ENCODE measurements at places on chromosomes 3 and 15. TPM values are rescaled to one million over a fixed set of nuclear protein-coding genes. Genes with fewer than 3 reads are reported as not detected.

DNA sequence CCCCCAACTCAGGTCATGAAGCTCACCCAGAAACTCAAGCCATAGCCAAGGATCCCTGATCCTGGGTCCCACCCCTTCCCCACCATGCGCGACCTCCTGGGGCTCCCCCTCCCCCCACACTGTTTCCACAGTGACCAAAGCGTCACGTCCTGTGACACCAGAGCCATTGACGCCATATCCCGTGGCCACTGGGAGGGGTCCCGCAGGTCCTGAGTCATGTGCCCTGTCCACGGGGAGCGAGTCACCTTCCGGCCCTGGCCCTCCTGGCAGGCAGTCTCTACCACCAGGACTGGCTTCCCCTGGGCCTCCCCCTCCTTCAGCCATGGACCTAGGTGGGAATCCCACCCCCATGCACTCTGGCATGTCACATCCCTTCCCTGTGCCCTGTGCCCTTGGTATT is 15.6 kb downstream of the SEMA3F start:
- DNase-seq: peak; percentile 96

DNA sequence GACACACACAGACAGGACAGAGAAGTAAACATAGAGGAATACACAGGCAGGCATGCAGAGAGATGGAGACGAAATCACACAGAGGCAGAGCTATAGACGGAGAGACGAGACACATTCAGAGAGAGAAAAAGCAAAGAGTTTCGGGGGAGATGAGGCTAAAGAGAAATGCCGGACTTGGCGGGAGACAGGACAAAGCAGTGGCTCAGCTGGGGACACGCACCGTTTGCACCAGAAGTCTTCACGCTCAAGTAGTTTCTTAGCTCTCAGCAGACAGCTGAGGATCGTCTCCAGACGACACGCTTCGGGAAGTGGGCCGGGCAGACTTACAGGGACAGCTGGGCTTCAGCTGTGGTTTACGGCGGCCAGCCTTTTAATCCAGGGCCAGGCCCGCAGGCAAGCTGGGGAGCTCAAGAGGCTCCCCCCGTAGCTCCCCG is 56.2 kb upstream of the DLG1 start:
- DNase-seq: no peak

DNA sequence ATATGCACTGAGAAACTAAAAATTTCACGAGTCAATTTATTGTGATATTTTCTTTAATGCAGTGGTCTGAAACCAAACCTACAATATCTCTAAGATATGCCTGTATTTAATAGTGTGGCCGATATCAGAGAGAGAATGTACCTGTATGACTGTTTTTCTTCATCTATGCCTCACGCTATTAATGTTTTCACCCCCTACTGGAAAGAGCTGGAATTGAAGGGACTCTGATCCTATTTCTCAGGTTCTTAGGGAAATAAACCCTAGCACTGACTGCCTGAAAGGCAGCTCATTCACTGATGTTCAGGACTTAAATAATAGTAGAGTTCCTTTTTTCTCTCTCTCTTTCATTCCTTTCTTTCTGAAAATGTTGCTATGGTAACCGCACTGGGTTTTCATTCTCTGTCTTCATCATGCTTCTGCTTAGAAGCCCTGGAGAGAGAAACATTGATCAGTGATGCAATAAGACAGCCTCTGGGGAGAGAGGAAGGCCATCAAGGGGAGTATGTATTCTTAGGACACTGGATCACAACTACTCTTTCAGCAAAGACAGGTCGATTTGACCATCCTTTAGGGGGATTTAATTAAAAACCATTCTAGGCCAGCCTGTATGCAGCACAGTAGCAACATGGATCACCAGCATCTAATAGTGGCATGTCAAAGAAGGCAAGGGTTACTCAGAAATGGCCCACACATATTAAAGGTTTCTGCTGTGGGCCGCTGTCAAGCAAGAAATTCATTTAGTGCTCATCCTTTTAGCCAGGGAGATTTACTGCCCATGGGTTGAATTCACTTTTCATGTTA is 1135.7 kb downstream of the IGSF11 start:
- DNase-seq: no peak

GRCh38 chr3:53604232-53604631 is 109.8 kb downstream of the CACNA1D start:
- no peak for DNase-seq

GRCh38 chr3:42501681-42502428 is 588 bp upstream of the VIPR1 start:
- peak; percentile 65 for DNase-seq

DNA sequence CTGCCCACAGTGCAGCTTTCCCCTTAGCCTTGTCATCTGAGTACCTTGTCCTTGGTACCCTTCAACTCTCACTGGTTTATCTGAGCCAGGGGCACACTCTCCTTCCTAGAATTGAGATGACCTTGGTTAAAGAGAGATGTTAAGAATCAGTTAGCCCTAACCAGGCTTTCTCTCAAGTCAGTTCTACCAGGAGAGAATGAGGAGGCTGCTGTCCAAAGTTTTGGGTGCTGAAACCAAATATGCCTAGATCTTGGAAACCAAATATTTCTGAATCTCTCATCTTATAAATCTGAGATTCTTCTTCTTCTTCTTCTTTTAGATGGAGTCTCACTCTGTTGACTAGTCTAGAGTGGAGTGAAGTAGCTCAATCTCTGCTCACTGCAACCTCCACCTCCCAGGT is 12.0 kb upstream of the CTXND1 start:
- DNase-seq: peak; percentile 8

DNA sequence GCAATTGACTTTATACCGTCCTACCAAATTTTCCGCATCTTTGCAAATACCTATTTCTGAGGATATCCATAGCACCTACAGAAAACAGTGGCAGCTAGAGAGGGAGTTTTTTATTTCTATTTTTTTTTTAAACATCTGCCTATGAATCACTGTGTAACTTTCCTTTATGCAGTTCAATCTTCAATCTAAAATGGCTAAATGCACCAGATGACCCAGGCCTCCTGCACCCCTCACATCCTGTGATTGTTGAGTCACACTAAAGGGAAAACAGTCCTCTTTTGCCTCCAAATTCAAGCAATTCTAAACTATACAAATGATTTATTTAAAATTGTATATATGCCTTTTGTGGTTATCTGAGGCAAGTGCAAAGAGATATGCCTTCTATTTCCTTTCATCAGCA is 20.1 kb upstream of the BCL6 start:
- DNase-seq: peak; percentile 66

DNA sequence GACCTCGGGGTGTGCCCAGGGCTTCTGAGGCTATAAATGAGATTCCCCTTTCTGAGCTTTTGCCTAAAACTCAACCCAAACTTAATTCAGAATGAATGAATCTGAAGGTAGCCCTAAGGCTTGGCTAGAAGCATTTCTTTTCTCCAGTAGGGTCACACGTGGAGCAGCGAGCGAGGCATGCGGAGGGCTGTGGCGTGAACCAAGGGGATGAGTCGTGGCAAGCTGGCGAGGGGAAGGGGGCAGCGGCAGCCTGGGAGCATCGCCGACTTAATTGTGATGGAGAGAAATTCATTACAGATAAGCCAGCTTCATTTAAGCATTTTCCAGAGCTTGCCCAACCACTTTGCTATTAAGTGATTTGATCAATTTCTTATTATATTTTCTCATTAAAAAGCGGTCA is 79.9 kb downstream of the CHSY1 start:
- no peak for DNase-seq

DNA sequence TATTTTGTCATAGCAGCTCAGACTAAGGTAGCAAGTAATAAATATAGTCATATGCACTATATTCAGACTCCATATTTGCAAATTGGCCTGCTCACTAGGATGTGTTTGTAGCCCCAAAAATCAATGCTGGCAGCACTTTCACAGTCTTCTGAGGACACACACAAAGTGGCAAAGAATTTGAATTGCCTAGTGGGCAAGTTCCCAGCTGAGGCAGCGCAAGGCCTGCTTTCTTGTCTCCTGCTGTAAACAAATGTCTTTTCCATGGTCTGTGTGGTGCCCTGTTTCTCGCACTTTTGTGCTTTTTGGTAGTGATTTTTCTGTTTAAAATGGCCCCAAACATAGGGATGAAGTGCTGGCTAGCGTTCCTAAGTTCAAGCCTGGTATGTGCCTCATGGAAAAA is 416.0 kb downstream of the OCA2 start:
- no peak for DNase-seq

GRCh38 chr3:53156368-53156834 is 4.6 kb upstream of the PRKCD start:
- DNase-seq: peak; percentile 19

DNA sequence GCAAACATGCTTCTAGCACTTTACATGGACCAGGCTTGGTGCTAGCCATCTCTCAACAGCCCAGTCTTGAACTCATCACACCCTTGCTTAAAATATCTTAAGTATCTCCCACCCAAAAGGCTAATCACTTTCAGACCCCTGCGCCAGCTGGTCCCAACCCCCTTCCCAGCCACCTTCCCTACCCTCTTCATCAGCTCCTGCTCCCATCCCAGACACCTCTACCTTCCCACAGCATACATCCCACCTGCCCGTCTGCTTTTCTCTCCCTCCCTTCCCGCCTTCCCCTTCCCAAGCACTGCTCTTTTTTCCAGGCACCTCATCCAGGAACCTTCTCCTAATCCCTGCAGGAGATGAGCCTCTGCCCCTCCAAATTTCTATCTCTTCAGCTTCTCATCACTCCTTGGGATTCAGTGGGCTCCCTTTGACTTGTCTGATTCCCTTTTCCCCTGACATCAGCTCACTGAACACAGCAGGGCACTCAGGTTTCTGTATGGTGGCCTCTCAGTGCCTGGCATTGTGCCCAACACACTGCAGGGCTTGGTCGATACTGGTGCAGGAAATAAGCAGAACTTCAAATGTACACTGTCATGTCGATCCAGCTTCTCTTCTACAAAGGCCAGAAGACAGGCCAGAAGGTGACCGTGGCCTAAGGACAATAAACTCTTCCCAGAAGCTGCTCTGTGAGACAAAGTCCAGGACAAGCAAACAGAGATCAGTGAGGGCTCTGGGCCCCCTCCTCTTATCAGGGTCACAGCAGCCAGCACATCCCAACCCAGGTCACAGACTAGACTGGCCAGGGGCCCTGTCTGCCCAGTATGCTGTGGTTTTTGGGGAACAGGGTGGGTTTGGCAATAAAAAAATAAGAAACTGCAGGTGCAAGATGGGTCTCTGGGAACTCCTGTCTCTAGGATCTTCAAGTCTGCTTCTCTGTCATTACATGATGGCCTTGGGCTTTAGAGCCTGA is 2.2 kb upstream of the ITIH1 start:
- DNase-seq: no peak

DNA sequence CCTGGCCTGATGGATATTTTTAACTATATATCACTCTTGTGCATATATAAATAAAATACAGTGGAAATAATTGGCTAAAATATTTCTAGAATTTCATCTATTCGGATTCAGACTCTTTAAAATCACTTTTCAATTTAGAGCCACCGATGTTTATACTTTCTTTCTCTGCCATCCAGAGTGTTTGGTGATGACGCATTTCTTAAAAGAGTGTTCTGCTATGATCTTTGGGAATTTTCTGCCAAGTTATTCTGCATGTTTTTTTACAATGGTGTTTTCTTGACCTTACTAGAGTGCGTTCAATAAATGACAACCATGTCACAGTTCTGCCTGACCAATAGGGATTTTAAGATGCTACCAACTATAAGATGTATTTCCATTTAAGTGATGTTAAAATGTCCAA is 30.2 kb downstream of the PPP2R3A start:
- no peak for DNase-seq

DNA sequence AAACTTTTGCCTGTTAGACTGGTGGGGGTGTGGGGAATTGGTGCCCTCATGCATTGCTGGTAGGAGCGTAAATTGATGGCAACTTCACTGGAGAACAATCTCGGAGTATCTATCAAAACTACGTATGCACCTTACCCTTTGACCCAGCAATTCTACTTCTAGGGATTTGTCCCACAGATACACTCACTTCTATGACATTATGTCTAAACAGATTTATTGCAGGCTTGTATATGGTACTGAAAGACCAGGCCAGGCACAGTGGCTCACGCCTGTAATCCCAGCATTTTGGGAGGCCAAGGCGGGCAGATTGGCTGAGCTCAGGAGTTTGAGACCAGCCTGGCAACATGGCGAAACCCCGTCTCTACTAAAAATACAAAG is 30.3 kb downstream of the PPCDC start:
- DNase-seq: no peak

DNA sequence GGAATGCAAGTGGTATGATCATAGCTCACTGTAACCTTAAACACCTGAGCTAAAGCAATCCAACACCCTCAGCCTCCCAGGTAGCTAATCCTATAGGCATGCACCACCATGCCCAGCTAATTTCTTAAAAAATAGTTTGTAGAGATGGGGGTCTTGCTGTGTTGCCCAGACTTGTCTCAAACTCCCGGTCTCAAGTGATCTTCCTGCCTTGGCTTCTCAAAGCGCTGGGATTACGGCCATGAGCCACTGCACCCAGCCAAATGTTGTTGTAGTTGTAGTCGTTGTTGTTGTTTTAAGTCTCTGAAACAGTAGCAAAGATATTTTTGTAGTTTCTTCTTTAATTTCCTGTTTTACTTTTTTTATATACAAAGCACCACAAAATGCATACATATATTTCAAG is 616.6 kb downstream of the NAALADL2 start:
- no peak for DNase-seq

GRCh38 chr15:60804986-60805949 is 326.3 kb upstream of the ICE2 start:
- DNase-seq: peak; percentile 99

CACNA2D3 gene
- not detected for total RNA-seq

MAN2C1 gene
- total RNA-seq: 102 TPM

AADACL2 gene
- not detected for total RNA-seq

ERICH6 gene
- not detected for total RNA-seq

LRRC31 gene
- not detected for total RNA-seq

MOBP gene
- not detected for total RNA-seq

GABRR3 gene
- not detected for total RNA-seq

Data from dermis blood vessel endothelial cell (primary cell).